ENCODE measurements at places on chromosomes 4 and X. TPM values are rescaled to one million over a fixed set of nuclear protein-coding genes. Genes with fewer than 3 reads are reported as not detected.

Gene GPR173
- 0.03 TPM for polyA plus RNA-seq

Gene ESX1
- polyA plus RNA-seq = not detected

Gene PIR
- 14.3 TPM for polyA plus RNA-seq

DNA sequence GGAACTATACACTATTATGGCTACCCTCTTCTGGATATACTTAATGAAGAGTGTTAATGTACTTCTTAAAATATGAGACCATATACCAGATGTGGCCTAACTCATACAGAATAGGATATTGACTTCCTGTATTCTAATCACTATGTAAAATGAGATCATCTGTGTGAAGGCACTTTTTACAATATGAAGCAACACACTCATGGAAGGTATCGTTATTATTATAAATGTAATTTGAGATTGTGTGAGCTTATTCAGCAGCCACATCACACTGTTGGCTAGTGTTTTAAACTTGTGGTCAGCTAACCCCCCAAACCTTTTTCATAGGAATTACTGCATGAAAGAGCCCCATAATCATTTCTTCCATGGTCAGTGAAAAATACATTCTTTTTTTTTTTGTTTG is 281.8 kb upstream of the TEX13A start:
- H3K27ac ChIP-seq = no peak overlapping the region
- H3K4me3 ChIP-seq = no peak overlapping the region
- no peak for DNase-seq
- no peaks in the 10 kb centered on the region for H3K36me3 ChIP-seq
- peaks cover 10% of the 10 kb centered on the region for H3K27me3 ChIP-seq

DNA sequence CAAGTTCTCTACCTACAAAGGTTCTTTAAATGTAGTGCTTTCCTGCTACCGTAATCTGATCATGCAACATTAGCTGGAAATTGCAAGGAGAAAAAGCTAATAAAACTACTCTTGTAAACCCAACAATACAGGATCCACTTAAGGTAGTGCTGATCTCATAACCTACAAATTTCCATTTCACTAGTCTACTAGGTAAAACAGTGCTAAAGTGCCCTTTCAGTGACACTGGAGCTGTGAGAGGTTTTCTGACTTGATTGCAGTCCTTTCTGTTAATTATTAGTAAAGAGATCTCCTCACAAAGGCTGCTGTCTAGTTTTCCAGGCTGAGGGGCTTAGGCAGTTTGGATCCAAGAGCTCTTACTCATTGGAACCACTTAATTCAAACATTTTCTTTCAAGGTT is 1118.7 kb downstream of the SH3BGRL start:
- H3K4me3 ChIP-seq = no peak overlapping the region
- no peak for DNase-seq
- H3K4me1 ChIP-seq = no peaks in the 10 kb centered on the region
- no peaks in the 10 kb centered on the region for H3K36me3 ChIP-seq
- H3K27me3 ChIP-seq = no peaks in the 10 kb centered on the region

- H3K27ac ChIP-seq = no peak overlapping the region
- DNase-seq = no peak
Observed at GRCh38 chr4:188435381-188435780, 296.1 kb downstream of the TRIML1 start.

GRCh38 chr4:140094438-140095420 is 59.3 kb downstream of the MAML3 start:
- H3K36me3 ChIP-seq = no peaks in the 10 kb centered on the region
- H3K4me1 ChIP-seq = peaks cover 58% of the 10 kb centered on the region
- H3K4me3 ChIP-seq = peak overlapping the region; percentile 19
- peak overlapping the region; percentile 84 for H3K27ac ChIP-seq
- DNase-seq = peak; percentile 61

DNA sequence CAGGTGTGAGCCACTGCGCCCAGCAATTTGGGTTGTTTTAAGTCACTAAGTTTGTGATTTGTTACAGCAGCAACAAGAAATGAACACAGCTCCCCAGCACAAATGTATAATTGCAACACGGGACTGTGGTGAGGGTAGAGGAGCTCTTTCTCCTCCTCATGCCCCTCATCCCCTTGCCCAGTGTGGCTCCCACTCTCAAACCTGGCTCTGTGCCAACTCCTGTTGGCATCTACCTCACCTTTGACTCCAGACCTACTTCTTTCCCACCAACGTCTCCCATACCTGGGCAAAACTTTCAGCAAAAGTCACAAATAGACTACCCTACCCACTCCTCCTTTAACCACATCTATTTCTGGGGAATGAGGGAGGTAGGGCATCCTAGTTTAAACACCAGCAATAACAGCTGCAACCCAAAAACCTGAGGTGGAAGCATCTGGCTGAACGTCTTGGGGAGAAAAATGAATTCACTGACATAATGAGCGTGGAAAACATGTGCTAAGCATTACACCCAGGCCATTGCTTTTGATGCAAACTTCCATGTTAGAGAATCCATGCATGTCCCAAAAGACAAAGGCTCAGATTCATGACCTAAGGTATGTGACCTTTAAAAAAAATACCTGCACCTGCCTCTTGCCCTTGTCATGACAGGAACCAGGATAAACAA is 19.2 kb downstream of the LNX1 start:
- H3K36me3 ChIP-seq = no peaks in the 10 kb centered on the region
- no peaks in the 10 kb centered on the region for H3K27me3 ChIP-seq
- no peaks in the 10 kb centered on the region for H3K4me1 ChIP-seq
- H3K4me3 ChIP-seq = no peak overlapping the region
- H3K27ac ChIP-seq = no peak overlapping the region
- DNase-seq = no peak

GRCh38 chrX:134631426-134632346 is 26.6 kb downstream of the PLAC1 start:
- H3K27me3 ChIP-seq = no peaks in the 10 kb centered on the region
- no peaks in the 10 kb centered on the region for H3K4me1 ChIP-seq
- peak overlapping the region; percentile 66 for H3K27ac ChIP-seq
- DNase-seq = peak; percentile 26

- H3K27ac ChIP-seq = no peak overlapping the region
- H3K4me1 ChIP-seq = no peaks in the 10 kb centered on the region
Observed at GRCh38 chrX:41789374-41789773, 65.4 kb downstream of the GPR82 start.

Data from psoas muscle (tissue), 8 donors.